Articular chondrocyte of knee joint (primary cell): ENCODE measurements at places on chromosomes 6 and 20. TPM values are rescaled to one million over a fixed set of nuclear protein-coding genes. Genes with fewer than 3 reads are reported as not detected.

TMEM217 gene
- total RNA-seq = 2.6 and 3.3 TPM in 2 replicates

GLP1R gene
- total RNA-seq = not detected in 2 replicates

C6orf52 gene
- 0.52 and 0.65 TPM in 2 replicates for total RNA-seq

HLA-DRB5 gene
- 0.32 TPM in 1 of 2 replicates, not detected in the other for total RNA-seq

CALHM5 gene
- 3.1 and 4.2 TPM in 2 replicates for total RNA-seq

COL9A1 gene
- total RNA-seq = under 0.01 TPM in 2 replicates

CNR1 gene
- total RNA-seq = under 0.01 and 0.11 TPM in 2 replicates

BPIFB1 gene
- not detected in 2 replicates for total RNA-seq

RBPJL gene
- not detected in 2 replicates for total RNA-seq

NKX2-4 gene
- not detected in 2 replicates for total RNA-seq

ULBP1 gene
- 0.52 and 0.65 TPM in 2 replicates for total RNA-seq

ADGRG6 gene
- total RNA-seq = 71.5 and 95.1 TPM in 2 replicates

KHDC1L gene
- total RNA-seq = 0.26 and 0.54 TPM in 2 replicates

KHDC3L gene
- total RNA-seq = not detected in 2 replicates

PRKN gene
- 4.3 and 6.5 TPM in 2 replicates for total RNA-seq

C4B gene
- 2.4 and 3.4 TPM in 2 replicates for total RNA-seq

C6orf15 gene
- total RNA-seq = not detected in 2 replicates

TRIM10 gene
- total RNA-seq = not detected in 2 replicates

PEDS1 gene
- 19.5 and 24.0 TPM in 2 replicates for total RNA-seq

ATP6V1G2 gene
- total RNA-seq = 3.4 and 3.5 TPM in 2 replicates

MICB gene
- 6.5 and 8.6 TPM in 2 replicates for total RNA-seq

TRIM38 gene
- total RNA-seq = 21.7 and 22.0 TPM in 2 replicates

PHACTR1 gene
- total RNA-seq = 6.0 and 12.2 TPM in 2 replicates

NRN1 gene
- 94.3 and 142 TPM in 2 replicates for total RNA-seq

PACRG gene
- total RNA-seq = 0.26 TPM in 1 of 2 replicates, not detected in the other

SNRPB2 gene
- total RNA-seq = 62.7 and 63.8 TPM in 2 replicates

TBXT gene
- total RNA-seq = not detected in 2 replicates

RBM38 gene
- 3.8 and 4.1 TPM in 2 replicates for total RNA-seq

PHF10 gene
- 15.2 and 21.2 TPM in 2 replicates for total RNA-seq

UBD gene
- total RNA-seq = 0.22 TPM in 1 of 2 replicates, not detected in the other

KCNG1 gene
- total RNA-seq = 1.1 and 3.4 TPM in 2 replicates

PRR18 gene
- 0.13 TPM in 1 of 2 replicates, not detected in the other for total RNA-seq

WFDC2 gene
- 0.22 and 0.65 TPM in 2 replicates for total RNA-seq

EBF4 gene
- total RNA-seq = 0.76 and 1.3 TPM in 2 replicates

RTEL1 gene
- 11.0 and 12.2 TPM in 2 replicates for total RNA-seq

BTBD3 gene
- 26.5 and 30.3 TPM in 2 replicates for total RNA-seq

HLA-DQA1 gene
- not detected in 2 replicates for total RNA-seq

RBL1 gene
- 14.4 and 18.4 TPM in 2 replicates for total RNA-seq

C6orf58 gene
- not detected in 2 replicates for total RNA-seq

PRDM1 gene
- 1.7 and 2.2 TPM in 2 replicates for total RNA-seq

SRXN1 gene
- 49.0 and 65.5 TPM in 2 replicates for total RNA-seq

REM1 gene
- 0.76 and 0.78 TPM in 2 replicates for total RNA-seq

ZNF334 gene
- total RNA-seq = 6.9 and 8.3 TPM in 2 replicates

CCN6 gene
- total RNA-seq = 28.4 and 36.8 TPM in 2 replicates

ANKRD66 gene
- total RNA-seq = not detected in 2 replicates

IRF4 gene
- total RNA-seq = 0.11 and 0.26 TPM in 2 replicates

NINL gene
- total RNA-seq = 8.6 and 11.5 TPM in 2 replicates

FARS2 gene
- 20.4 and 21.7 TPM in 2 replicates for total RNA-seq

OR12D2 gene
- not detected in 2 replicates for total RNA-seq
